ENCODE measurements at places on chromosomes 4 and X.

DNA sequence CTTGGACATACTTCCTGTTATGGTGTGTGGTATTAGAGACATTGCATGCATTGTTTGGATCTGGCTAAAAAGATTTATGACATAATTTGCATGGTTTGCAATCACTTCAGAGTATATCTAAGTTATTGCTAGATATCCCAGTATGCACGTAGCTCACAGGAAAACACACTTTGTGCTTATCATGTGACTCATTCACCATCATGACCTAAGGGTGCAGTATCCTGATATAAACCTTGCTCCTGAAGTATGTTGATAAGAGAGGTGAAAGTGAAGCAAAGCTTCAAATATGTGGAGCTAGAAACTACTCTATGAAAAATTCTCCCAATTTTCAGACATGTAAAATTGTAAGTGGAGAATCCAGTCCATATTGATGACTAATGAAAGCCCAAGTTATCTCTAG is 46.9 kb upstream of the GRXCR1 start:
- no peak for DNase-seq

GRCh38 chr4:6450709-6451108 is 21.7 kb downstream of the PPP2R2C start:
- no peak for DNase-seq

- peak; percentile 44 for DNase-seq
Observed at GRCh38 chr4:173752610-173753230, 222.7 kb upstream of the HAND2 start.

GRCh38 chr4:15683143-15683495 is 1.5 kb downstream of the FAM200B start:
- no peak for DNase-seq

DNA sequence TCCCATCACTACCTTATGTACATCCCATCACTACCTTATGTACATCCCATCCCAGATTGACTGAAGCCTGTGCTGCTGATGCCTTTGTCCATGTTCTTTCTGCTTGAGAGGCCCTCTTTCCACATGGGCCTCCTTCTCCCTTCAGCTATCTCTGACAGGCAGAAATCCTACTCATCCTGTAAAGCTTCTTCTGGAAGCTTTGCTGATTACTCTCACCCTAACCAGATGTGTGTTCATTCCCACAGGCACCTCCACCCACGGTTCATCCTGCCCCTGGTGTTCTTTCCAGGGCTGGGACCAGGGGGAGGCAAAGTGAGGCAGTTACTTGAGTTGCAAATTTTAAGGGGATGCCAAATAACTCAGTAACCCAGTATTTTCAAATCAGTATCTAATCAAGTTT is 22.5 kb upstream of the FBXW7 start:
- DNase-seq = no peak

GRCh38 chr4:14269824-14270223 is 642.3 kb upstream of the BOD1L1 start:
- DNase-seq = no peak

GRCh38 chr4:155972098-155972497 is 18.4 kb upstream of the CTSO start:
- DNase-seq = peak; percentile 3

DNA sequence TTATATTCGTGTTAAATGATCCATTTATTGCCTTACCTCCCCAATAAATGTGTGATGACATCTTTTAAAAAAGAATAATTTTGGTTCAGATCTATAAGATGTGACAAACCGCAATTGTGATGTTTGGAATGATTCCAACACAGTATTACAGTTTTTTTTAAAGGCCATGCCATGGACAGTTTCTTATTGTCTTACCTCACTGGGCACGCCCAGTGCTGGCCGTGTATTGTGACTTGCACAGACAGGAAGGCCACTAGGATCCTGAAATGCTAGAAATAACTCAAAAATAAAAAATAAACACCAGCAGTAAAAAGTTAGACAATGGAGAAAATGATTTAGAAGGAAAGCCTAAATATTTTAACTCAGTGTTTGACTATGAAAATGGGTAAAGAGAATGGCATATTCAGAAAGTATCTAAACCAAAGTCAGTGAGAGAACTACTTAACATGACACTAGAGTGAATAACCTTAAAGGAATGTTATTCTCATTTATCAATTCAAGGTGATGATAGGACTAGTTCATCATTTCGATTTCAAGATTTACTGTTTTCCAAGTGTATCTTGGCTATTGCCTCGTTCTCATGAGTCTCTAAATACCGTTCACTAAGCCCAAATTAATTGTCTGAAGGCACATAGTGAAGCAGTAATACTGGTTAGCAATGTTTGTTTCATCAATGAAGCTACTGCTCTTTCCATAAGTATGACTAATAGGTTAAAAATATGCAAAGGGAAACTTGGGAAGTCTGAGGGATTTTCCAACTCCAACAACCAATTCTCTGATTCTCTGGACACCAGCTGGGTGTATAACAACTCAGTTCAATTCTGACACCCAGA is 46.1 kb upstream of the VEGFC start:
- DNase-seq = no peak

DNA sequence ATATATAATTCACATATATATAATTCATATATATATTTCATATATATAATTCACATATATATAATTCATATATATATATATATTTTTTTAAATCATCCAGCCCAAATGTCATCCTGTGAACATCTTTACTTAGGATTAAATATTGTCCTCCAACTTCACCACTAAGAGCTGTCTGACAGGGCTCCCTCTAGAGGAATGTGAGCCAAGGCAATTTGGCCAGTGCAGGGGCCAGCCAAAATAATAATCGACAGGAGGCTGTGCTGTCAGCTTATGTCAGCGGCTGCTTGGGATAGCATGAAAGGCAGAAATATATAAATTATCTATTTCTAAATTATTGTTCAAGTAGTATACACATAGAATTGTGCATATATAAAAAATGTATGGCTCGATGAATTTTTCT is 29.5 kb downstream of the EGFL6 start:
- no peak for DNase-seq

- DNase-seq = no peak
Observed at GRCh38 chrX:12874581-12874980, 7.7 kb downstream of the TLR7 start.

- peak; percentile 40 for DNase-seq
Observed at GRCh38 chrX:75603833-75604232, 81.0 kb upstream of the ZDHHC15 start.

- no peak for DNase-seq
Observed at GRCh38 chrX:138638996-138639395, 72.5 kb downstream of the FGF13 start.

Measured in activated CD4-positive, alpha-beta T cell treated with anti-CD3 and anti-CD28 coated beads, Interleukin-2, Interleukin-4, amounts not matched to agents 100 ng/mL and 50 ng/mL, durations not matched to agents 16 hours and 8 hours (primary cell).